Stimulated activated CD8-positive, alpha-beta memory T cell treated with anti-CD3 and anti-CD28 coated beads, Interleukin-15, amount 100 ng/mL, for 48 hours (primary cell): ENCODE measurements at places on chromosomes 3 and 15.

DNA sequence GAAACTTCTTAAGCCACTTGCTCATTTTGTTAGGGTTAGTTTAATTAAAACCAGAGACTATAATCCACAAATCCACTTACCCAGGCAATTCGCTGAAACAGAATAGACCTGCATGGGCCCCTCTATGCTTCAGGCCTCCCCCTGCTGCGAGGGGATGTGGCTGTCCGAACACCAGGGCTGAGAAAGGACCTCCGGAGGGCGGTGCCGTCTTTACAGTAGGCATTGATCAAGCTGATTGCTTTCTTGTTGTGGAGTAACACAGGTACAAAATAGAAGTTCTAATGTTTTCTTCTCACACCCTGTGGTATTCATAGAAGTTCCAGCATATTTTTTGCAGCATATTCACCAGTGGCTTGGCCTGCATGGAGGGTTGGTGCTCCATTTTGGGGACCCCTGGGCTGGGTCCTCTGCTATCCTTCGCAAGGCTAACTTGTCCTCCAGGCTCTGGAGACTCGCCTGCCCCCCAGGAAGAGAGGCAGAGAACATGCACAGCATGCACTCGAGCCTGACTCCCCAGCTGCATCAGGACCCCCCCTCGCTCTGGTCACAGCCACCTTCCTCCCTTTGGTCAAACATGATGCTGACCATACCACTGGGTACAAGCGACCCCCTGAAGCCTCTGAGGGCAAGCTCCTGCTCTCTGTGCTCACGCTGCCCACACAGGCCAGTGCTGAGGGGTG is 55.3 kb downstream of the TPRA1 start:
- no peak for DNase-seq

GRCh38 chr3:189404024-189404423 is 227.2 kb upstream of the TP63 start:
- no peak for DNase-seq

- DNase-seq = no peak
Observed at GRCh38 chr3:184710870-184711492, 883 bp downstream of the MAGEF1 start.

DNA sequence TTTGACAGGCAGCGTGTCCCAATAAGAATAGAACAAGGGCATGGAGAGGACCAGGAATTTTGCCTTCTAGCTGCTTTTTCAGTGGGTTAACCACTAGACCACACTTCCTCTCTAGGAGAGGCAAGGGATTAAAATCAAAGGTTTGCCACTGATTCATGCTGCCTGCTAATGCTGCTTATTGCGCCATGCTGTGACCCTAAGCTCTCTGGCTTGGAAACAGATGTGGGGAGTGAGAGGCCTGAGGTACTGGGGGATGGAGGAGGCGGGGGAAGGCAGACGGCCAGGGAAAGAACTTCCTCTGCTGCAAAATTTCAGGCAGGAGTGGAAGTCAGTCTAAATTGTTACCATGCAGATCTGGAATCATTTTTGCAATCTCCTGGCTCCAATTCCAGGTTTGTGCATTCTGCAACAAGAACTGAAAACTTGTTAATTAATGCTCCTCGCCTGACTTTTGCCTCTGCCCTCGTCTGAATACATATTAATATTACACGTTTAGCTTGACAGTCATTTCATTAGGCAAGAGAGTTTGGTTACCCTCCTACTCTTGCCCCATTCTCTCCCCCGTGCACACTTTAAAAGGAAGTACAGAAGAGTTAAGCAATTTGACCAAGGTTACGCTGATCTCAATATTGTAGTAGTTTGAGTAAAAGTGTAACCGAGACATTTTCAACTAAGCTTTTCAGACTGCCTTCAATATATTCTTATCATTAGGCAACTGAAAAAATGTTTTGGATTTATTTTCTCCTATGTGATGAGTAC is 121.7 kb upstream of the SPRED1 start:
- DNase-seq = no peak

DNA sequence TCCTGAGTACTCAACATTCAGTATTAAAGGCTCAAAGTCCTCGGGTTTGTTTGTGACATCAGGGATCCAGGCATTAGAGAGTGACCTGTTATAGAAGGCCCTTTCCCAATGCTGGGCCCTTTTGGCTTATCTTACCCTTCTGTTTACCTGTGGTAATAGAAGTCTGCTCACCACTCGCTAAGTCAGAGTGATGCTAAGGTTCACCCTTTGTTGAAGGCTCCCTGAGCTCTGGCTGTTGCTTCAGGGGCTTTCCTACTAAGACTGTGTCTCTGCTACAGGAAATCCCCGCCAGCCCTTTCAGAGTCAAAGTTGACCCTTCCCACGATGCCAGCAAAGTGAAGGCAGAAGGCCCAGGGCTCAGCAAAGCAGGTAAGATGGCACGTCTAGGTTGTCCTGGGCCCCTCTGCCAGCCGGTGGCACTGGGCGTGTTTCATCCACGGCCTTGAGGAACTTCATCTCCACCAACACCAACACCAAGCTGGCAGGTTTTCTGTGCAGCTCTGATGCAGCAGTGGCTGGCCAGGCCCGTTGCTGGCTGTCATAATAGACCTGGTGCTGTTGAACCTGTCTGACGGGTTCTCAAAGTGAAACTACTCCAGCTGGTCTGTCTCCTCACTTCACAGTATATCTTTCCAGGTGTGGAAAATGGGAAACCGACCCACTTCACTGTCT is 99.1 kb downstream of the DNASE1L3 start:
- DNase-seq = no peak

GRCh38 chr3:69930564-69930963 is 69.0 kb upstream of the SAMMSON start:
- DNase-seq = no peak

DNA sequence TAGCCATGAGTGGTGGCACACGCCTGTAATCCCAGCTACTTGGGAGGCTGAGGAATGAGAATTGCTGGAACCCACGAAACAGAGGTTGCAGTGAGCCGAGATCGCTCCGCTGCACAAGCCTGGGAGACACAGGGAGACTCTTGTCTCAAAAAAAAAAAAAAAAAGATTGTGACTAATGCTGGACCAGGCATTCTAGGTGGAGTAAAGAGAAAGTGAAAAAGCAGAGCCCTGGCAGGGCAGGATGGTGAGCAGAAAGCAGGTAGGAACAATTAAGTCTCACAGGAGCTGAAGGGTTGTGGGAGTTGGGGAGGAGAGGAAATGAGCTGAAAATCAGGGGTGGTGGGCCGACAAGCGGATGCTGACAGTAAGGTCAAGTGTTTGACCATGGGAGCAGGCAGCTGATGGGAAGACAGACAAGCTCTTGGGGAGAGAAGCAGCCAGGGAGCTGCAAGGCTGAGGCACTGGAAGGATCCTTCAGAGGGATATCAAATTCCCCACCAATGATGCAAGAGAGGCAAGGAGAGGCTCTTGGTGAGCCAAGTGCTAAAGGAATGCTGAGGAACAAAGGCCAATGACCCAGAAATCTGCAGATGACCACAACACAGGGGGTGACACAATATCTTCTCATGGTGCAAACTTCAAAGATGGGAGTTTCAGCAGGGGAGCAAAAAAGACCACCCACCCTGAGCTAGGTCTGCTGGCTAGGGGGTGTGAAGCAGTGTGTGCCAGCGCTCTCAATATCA is 251.1 kb downstream of the ULK4 start:
- DNase-seq = no peak
